ENCODE measurements at places on chromosomes 16 and 17.
A peak's percentile ranks its signal among the peaks of the same experiment; 100 is the strongest.

DNA sequence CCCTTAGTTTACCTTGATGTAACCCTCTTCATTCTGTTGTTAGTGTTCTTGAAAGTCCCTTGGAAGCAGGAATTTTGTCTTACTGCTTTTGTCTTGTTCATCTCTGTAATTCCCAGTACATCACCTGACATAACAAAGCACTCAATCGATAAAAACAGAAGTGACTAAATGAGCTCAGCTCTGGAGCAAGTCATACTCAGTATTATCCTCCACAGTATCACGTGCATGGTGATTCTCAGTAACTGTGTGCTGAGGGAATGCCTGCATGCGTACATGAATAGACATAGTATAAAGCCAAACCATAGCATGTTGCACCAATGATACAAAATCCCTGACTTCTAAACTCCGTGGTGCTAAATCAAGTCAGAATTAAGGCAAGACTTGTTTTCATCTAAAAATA lies 7.2 kb downstream of the KRT38 start:
- DNase-seq, result no peak

DNA sequence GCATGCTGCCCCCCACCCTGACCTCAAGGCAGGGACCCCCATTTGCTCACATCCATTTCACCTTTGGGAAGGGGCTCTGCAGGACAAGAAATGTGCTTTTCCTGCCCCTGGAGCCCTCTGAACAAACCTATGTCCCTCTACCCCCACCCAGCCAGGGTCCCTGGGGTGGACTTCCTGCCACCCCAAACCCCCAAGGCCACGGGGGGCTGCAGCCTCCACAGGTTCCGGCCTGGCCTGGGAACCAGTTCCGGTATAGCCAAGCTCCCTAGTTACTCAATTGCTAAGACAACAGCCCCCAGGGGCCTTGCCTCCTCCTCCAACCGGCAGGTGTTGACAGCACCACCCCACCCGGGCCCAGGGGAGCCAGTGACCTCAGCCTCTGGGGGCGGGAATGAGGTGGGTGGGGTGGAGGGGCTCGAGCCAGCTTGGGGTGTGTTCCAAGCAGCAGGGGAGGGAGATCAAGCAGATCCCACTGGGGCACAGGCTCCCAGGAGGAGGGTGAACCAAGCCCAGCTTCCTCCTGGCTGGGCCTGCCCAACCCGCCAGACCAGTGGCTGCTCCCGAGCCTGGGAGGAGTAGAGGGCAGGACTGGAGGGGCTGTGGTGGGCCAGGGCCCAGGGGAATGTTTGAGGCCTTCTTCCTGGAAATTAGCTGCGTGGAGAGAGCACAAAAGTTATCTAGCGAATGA lies 6.6 kb downstream of the PNMT start:
- DNase-seq, result no peak

GRCh38 chr16:4110680-4111079 lies 5.6 kb downstream of the ADCY9 start:
- peak; percentile 4 for DNase-seq

GRCh38 chr17:76405607-76405966 lies 21.2 kb downstream of the SPHK1 start:
- no peak for DNase-seq

DNA sequence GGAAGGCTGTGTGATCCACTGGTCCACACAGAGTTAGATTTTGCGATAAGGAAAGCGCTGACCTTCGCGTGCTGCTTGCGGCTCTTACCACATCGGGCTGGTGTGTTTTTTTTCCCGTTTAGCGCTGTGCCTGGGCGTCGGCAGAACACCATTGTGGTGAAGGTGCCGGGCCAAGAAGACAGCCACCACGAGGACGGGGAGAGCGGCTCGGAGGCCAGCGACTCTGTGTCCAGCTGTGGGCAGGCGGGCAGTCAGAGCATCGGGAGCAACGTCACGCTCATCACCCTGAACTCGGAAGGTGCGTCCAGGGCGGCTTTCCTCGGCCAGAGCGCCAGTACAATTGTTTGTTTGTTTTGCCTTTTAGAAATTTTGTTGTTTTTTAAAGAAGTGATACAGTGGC lies 54.7 kb downstream of the BANP start:
- no peak for DNase-seq

- DNase-seq, result peak; percentile 25
Measured at GRCh38 chr17:60601447-60602384, 1.7 kb downstream of the PPM1D start.

DNA sequence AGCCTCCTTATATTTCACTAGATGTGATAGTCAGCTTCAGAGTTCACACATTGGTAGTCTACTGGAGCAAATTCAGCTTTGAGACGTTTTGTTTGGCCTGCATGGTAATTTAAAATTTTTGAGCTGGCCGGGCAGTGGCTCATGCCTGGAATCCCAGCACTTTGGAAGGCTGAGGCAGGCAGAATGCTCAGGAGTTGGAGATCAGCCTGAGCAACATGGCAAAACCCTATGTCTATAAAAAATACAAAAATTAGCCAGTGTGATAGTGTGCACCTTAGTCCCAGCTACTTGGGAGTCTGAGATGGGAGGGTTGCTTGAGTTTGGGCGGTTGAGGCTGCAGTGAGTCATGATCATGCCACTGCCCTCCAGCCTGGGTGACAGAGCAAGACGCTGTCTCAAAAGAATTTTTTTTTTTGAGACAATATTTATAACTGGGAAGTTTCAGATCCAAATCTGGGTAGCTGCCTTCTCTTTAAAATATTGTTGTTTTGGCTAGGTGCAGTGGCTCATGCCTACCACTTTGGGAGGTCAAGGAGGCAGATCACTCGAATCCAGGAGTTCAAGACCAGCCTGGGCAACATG lies 4.8 kb upstream of the BLMH start:
- DNase-seq, result no peak

- DNase-seq, result no peak
Measured at GRCh38 chr17:77770331-77771105, 188.0 kb upstream of the TNRC6C start.

All from activated naive CD4-positive, alpha-beta T cell treated with Interleukin-2 at 50 U/mL for 16 hours (primary cell).